ENCODE measurements at places on chromosomes 5 and 9.

- DNase-seq = peak; percentile 43
These were observed 258.8 kb upstream of the ZNF608 start for GRCh38 chr5:125005266-125005665.

GRCh38 chr5:106376522-106376921 is 1294.2 kb downstream of the EFNA5 start:
- DNase-seq = no peak

DNA sequence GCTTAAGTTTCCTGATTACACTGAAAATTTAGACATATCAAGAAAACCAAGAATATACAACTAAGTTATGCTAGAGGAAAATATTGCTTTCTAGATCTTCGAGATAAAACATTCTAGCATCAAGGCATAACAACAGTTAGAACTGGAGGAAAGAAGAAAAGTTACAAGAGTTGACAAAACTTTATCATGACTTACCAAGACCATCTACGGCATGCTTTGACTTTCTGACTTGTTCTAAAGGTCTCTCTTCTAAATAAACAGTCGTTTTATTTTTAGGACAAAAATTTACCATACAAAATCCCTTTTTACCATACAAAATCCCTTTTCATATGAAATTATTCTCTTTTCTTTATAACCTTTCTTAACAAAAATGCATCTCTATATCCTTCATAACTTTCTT is 1110.1 kb upstream of the CDH10 start:
- DNase-seq = peak; percentile 3

DNA sequence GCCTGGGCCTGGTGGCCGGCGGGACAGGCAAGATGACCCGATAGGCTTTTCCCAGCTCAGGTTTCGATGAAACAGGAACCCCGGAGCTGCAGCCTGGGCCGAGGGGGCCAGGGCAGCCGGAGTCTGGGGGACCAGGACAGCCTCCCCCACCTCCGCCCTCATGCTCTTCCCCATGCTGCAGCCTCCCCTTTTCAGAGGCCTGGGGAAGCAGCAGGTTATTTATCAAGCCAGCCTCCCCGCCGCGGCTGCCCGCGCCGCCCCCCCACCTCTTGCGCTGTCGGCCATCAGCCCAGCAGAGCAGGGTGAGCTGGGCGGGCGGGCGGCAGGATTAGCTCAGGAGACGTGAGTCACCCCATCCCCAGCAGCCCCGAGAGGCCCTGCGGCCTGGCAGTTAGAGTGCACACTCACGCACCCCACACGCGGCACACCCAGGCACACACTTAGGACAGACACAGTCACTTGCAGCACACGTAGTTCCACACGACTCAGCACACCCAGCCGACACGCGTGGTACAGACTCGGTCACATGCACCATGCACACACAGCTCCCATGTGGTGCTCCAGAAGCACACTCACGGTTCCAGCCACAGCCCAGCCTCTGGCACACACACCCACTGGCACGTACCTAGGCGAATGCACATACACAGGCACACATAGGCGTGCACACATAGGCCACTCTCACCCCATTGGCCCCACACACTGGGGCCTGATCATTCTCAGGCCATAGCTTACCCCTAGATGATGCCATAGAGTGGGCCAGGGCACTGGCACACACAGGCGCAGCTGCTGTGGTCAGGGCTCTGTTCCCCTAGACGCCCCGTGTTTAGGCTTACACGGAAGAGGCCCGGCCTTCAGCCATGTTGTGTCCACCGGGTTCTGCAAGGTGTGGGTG is 13.0 kb downstream of the CXXC5 start:
- peak; percentile 87 for DNase-seq

All from KBM-7 (cell line).